ENCODE measurements at places on chromosomes 1 and 21.

GRCh38 chr1:85116856-85117255 lies 68.6 kb upstream of the MCOLN3 start:
- H3K4me3 ChIP-seq = no peak overlapping the region
- H3K27ac ChIP-seq = no peak overlapping the region
- no peaks in the 10 kb centered on the region for H3K4me1 ChIP-seq
- H3K36me3 ChIP-seq = no peaks in the 10 kb centered on the region
- DNase-seq = no peak

GRCh38 chr1:30410153-30410851 lies 313.1 kb downstream of the MATN1 start:
- DNase-seq = no peak
- no peaks in the 10 kb centered on the region for H3K27me3 ChIP-seq
- H3K36me3 ChIP-seq = no peaks in the 10 kb centered on the region
- H3K27ac ChIP-seq = no peak overlapping the region
- no peak overlapping the region for H3K4me3 ChIP-seq

GRCh38 chr1:30687886-30688285 lies 35.5 kb downstream of the MATN1 start:
- H3K4me3 ChIP-seq = no peak overlapping the region
- H3K27ac ChIP-seq = no peak overlapping the region
- peaks cover 24% of the 10 kb centered on the region for H3K27me3 ChIP-seq
- H3K4me1 ChIP-seq = no peaks in the 10 kb centered on the region

- H3K4me1 ChIP-seq = peaks cover 76% of the 10 kb centered on the region
- peak overlapping the region; percentile 98 for H3K27ac ChIP-seq
- DNase-seq = peak; percentile 96
- peak overlapping the region; percentile 29 for H3K4me3 ChIP-seq
These were observed 98.9 kb upstream of the SLC44A3 start for GRCh38 chr1:94721240-94721639.

DNA sequence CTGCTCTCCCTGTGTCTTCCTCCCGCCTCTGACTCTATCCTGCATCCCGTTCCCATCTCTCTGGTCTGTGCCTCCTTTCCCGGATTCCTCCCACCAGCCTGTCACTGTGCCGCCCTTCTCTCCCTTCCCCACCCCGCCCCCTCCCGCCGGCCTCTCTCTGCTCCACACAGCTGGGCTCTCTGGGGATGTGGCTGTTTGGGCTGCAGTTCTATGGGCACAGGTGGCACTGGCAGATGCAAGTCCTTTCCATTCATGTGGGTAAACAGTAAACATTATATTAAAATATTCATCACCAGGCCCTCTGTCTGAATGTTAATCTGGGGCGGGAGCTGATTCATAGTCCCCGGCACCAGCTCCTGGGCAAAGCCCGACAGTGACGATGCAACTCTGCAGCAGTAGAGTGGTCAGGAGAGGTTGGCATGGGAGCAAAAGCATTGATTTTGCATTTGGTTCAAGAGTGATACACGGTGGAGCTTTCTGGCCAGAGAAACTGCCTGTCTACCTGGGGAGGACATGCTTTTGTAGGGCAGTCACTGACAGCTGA lies 249.3 kb downstream of the TNR start:
- no peak overlapping the region for H3K27ac ChIP-seq
- no peaks in the 10 kb centered on the region for H3K4me1 ChIP-seq
- H3K27me3 ChIP-seq = no peaks in the 10 kb centered on the region
- no peak overlapping the region for H3K4me3 ChIP-seq
- no peak for DNase-seq
- no peaks in the 10 kb centered on the region for H3K36me3 ChIP-seq

GRCh38 chr1:110308247-110308646 lies 30.9 kb upstream of the RBM15 start:
- no peak overlapping the region for H3K27ac ChIP-seq
- no peaks in the 10 kb centered on the region for H3K27me3 ChIP-seq
- no peak for DNase-seq
- no peaks in the 10 kb centered on the region for H3K36me3 ChIP-seq
- peaks cover 26% of the 10 kb centered on the region for H3K4me1 ChIP-seq

DNA sequence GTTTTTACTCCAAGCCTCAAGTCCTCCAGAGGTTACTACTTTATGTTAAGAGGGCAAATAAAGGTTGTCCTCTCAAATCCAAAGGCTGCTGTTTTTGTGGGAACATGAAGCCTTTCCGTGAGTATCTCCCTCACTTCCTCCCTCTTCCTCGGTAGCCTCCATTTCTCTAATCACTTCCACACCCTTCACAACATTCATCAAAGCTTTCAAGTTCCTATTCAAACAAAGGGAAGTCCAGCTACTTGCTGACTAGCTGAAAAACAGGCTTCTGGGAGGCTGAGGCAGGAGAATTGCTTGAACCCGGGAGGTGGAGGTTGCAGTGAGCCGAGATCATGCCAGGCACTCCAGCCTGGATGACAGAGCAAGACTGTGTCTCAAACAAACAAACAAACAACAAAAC lies 6.6 kb upstream of the CD48 start:
- H3K4me3 ChIP-seq = no peak overlapping the region
- no peak for DNase-seq
- H3K4me1 ChIP-seq = peaks cover 53% of the 10 kb centered on the region
- no peaks in the 10 kb centered on the region for H3K27me3 ChIP-seq

- DNase-seq = no peak
- no peaks in the 10 kb centered on the region for H3K27me3 ChIP-seq
- peaks cover 8% of the 10 kb centered on the region for H3K4me1 ChIP-seq
- H3K36me3 ChIP-seq = peaks cover 42% of the 10 kb centered on the region
- no peak overlapping the region for H3K4me3 ChIP-seq
- H3K27ac ChIP-seq = no peak overlapping the region
These were observed 5.5 kb downstream of the TADA1 start for GRCh38 chr1:166870584-166870983.

DNA sequence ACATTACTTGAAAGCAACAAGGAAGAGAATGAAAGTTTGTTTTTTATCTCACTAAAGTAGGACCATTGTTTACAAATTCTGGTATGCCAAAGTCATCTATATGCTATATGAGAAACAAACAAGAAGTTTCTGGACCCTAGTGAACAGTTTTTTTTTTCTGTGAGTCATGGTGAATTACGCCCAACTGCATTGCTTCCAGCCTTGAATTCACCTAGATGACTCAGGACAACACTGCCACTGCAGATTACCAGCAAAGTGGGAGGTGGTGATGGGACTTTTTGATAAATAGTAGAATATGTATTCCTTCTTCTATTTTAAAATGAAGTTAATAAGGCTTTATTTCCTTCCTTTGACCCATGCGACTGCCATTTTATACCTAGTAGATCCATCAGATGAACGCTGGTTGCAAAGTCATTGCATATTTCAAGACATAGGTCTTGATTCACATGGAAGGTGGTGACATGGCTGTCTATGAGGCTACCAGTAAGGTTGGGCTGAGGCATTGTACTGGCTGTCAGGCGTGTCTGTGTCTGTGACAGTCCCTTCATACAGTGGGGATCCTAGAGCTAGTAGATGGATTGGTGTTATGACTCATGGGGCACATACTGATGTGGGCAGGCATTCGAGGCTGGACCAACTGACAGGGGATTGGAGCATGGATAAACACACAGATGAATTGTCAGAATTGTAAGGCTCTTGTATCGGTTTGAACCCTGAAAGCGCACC lies 49.1 kb upstream of the APOBEC4 start:
- no peaks in the 10 kb centered on the region for H3K4me1 ChIP-seq
- no peaks in the 10 kb centered on the region for H3K27me3 ChIP-seq
- no peak overlapping the region for H3K4me3 ChIP-seq
- no peak for DNase-seq
- no peaks in the 10 kb centered on the region for H3K36me3 ChIP-seq
